Fibroblast of lung (primary cell): ENCODE measurements at places on chromosomes 4 and X. TPM values are rescaled to one million over a fixed set of nuclear protein-coding genes. Genes with fewer than 3 reads are reported as not detected.

The ANOS1 gene
- total RNA-seq: under 0.01 TPM in 2 replicates

DNA sequence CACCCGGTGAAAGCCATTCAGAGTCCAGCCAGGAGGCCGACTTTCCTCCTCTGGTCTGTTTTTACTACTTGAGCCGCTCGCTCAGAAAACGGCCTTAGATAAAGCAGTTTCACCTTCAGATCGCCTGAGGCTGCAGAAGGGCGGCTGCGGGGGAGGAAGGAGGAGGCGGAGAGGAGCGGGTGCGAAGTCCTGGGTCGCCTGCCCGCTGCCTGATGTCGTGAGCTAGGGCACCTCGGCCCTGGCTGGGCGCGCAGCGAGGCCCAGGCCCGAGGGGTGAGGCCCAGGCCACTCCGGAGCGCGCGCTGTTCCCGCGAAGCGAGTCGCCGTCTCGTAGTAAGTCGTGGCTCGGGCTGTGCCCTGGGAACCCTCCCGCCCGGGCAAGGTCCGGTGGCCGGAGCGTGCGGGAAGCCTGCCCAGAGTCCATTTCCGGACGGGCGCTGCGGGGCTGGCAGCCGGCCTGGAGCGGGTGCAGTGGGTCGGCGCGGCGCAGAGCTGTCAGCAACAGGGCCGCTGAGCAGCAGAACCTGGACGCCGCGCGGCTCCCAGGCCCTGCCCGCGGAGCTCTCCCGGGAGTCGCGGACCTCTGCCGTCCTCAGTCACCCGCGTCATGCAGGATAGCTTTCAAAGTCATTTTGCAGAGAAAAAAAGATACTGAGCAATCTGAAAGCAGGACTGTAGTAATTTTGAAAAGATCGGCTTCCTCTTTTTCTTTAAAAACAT, 18.6 kb downstream of the TRIM2 start:
- H3K4me1 ChIP-seq: peaks cover 14% of the 10 kb centered on the region
- DNase-seq: peak; percentile 53
- peak overlapping the region; percentile 95 for H3K27ac ChIP-seq

DNA sequence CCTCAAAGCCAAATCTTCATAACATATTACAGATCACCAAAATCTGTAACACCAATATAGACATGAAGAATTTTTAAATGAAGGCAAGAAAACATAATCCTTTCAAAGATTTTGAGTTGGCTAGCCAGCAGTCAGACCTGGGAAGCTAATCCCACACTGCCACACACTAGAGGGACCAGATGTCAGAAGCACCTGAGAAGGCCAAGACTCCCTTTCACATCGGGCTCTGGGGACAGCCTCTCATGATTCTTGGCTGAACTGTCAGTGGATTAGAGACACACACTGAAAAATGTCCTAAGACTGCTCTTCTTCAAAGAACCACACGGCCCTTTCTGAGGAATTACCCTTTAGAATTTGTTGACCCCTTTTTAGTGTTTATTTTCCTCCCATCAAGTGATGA, 28.2 kb upstream of the SPATA4 start:
- H3K4me3 ChIP-seq: no peak overlapping the region
- no peak overlapping the region for H3K27ac ChIP-seq
- H3K4me1 ChIP-seq: no peaks in the 10 kb centered on the region
- no peak for DNase-seq

GRCh38 chr4:74896595-74896994, 36.3 kb upstream of the PARM1 start:
- DNase-seq: no peak
- no peaks in the 10 kb centered on the region for H3K4me1 ChIP-seq
- H3K27ac ChIP-seq: no peak overlapping the region

DNA sequence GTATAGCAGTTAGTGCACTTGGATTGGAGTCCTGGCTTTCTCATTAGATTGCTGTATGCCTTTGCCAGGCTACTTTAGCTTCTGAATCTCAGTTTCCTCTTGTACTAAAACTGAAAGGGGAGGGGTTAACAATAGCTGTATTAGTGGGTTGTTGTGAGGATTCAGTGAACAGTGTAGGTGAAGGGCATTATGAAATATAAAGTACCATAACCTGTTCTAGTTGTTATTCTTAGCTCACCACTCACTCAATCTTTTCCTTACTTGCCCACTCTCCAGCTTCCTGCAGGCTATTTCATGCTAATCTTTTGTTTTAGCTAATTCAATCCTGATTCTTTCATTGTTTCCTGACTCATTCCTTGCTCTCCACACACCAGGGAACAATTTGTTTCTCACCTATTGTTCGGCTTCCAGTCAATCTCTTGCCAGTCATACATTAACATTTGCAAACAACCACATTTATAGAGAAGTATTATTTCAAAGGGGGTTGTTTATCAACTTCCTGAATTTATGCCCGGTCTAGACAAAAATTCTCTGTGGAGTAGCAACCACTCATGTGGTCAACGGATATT, 50.6 kb upstream of the EDA start:
- no peaks in the 10 kb centered on the region for H3K4me1 ChIP-seq
- no peak overlapping the region for H3K27ac ChIP-seq
- no peak overlapping the region for H3K4me3 ChIP-seq
- H3K27me3 ChIP-seq: no peaks in the 10 kb centered on the region
- no peak for DNase-seq
- H3K36me3 ChIP-seq: no peaks in the 10 kb centered on the region

DNA sequence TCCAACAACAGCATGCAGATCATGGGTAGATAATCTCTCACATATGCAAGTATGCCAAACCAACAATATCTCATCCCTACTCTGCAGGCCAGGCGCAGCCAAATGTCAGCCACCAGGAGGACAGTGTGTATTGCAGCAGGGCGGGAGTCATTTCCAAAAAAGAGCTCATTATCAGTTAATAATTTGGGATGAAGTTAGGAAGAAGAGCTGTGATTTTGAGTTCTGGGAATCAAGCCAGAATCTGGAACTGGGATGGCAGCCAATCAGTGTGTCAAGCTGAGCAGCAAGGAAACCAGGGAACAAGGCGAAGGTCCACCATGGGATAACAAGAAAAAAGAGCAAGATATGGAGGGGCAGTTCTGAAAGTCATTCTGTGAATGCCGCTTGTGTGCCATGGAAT, 88.2 kb upstream of the CAMK2D start:
- H3K27ac ChIP-seq: no peak overlapping the region
- peak; percentile 51 for DNase-seq
- no peak overlapping the region for H3K4me3 ChIP-seq

- no peaks in the 10 kb centered on the region for H3K4me1 ChIP-seq
- H3K27ac ChIP-seq: no peak overlapping the region
- H3K4me3 ChIP-seq: no peak overlapping the region
Observed at GRCh38 chr4:37604461-37604860, 81.7 kb downstream of the RELL1 start.

- H3K36me3 ChIP-seq: no peaks in the 10 kb centered on the region
Observed at GRCh38 chr4:20432088-20432487, 180.4 kb downstream of the SLIT2 start.

DNA sequence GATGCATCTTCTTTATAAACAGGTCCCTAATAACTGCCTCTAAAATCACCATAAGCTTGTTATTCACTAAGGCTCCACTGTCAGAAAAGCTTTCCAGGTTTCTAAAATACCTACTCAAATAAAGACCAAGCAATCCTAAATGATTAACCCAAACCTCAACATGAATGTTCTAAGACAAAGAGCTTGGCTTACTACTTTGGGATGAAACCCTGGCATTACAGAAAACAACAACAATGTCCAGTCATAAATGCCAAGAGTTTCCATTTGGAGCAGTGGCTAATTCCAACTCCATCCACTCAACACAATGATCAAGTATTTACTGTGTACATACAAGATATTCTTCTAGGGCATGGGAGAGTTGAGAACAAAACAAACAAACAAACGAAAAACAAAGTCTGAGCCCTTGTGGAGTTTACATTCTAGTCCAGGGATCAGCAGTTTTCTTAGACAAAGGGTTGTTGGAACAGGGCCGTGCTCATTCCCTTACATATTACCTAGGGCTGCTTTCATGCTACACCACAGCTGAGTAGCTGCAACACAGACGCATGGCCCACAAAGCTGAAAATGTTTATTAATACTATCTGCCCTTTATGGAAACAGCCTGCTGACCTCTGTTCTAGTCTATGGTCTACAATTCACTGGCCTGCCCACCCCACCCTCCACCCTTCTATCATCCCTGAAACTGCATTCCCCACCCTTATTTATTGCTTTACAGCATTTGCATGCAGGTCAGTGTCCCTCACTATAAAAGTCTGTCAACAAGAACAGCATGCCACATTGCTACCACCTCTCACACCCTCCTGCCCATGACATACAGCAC, 23.7 kb downstream of the ABCG2 start:
- DNase-seq: no peak
- peaks cover 8% of the 10 kb centered on the region for H3K4me1 ChIP-seq
- H3K27ac ChIP-seq: no peak overlapping the region
- no peaks in the 10 kb centered on the region for H3K27me3 ChIP-seq
- no peaks in the 10 kb centered on the region for H3K36me3 ChIP-seq
- no peak overlapping the region for H3K4me3 ChIP-seq

DNA sequence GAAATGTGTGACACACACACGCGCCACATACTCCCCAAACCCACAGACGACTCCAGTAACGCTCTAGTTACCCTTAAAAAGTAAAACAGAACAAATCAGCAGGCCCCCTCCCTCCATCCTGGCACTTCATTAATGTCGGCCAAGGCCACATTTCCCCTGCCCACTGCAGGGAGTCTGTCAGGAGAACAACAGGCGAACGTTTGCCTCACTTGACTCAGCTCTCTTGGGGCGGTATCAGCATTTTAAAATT, 671 bp upstream of the FHIP1A start:
- no peak for DNase-seq
- no peak overlapping the region for H3K27ac ChIP-seq
- H3K27me3 ChIP-seq: peaks cover 23% of the 10 kb centered on the region
- H3K4me1 ChIP-seq: peaks cover 2% of the 10 kb centered on the region

DNA sequence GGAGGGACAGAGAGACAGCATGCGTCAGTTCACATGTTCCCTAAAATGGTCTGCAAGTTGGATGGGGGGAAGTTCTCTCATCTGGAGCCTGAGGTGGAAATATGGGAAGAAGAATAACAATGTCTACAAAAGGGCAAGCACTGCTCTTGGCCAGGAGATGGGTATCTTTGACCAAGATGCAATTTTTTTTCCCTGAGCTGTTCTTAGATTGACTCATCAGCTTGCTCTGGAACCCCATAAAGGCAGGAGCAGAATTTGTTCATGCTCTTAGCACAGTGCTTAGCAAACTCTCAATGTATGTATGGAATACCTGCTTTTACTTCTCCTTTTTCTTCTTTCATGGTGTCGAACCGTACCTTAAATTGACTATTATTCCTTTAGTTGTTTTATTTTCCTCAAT, 90.5 kb upstream of the ZNF827 start:
- H3K4me3 ChIP-seq: no peak overlapping the region
- peak; percentile 35 for DNase-seq
- no peaks in the 10 kb centered on the region for H3K4me1 ChIP-seq

- no peak overlapping the region for H3K4me3 ChIP-seq
- H3K36me3 ChIP-seq: no peaks in the 10 kb centered on the region
- no peak overlapping the region for H3K27ac ChIP-seq
Observed at GRCh38 chr4:108536577-108536976, 83.8 kb upstream of the RPL34 start.

DNA sequence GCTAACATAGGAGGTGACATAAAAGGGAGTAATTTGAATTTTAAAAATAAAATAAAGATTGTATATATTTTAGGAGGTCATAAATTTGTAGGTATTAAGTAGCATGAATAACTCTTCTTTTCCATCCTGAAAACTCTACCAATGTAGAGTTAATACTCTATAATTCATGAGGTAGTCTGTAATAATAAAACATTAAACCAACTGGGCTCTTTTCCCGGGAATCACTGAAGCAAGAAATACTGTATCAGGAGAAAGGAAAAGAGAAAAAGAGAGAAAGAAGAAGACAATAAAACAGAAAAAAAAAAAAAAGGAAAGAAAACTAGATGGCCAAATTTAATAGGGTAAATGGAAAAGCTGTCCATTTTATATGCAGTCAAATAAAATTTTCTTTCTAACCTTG, 984.4 kb downstream of the CCSER1 start:
- no peaks in the 10 kb centered on the region for H3K27me3 ChIP-seq
- DNase-seq: no peak
- no peak overlapping the region for H3K4me3 ChIP-seq
- H3K4me1 ChIP-seq: no peaks in the 10 kb centered on the region
- no peaks in the 10 kb centered on the region for H3K36me3 ChIP-seq

DNA sequence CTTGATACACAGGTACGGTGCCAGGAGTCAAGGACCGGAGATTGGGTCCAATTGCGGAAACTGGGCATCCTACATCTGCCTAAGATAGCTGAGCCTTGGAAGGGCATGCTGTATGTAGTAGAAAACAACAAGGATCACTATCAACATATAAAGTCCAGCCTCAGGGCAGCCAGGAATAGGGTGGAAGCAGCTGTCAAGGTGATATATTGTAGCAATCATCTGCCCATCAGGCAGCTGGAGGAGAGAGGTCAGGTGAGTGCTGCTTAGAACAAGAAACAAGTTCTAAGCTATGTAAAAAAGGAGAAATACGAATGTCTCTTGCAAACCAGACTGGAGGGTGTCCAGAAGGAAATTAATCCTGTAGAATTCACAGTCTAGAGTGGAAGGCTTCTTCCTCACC, 34.8 kb downstream of the KCNE5 start:
- no peak overlapping the region for H3K4me3 ChIP-seq
- DNase-seq: no peak
- no peaks in the 10 kb centered on the region for H3K4me1 ChIP-seq
- no peaks in the 10 kb centered on the region for H3K36me3 ChIP-seq

- H3K36me3 ChIP-seq: no peaks in the 10 kb centered on the region
- peak; percentile 4 for DNase-seq
- H3K4me1 ChIP-seq: no peaks in the 10 kb centered on the region
- H3K27ac ChIP-seq: no peak overlapping the region
- no peak overlapping the region for H3K4me3 ChIP-seq
Observed at GRCh38 chrX:50978920-50979682, 68.6 kb downstream of the BMP15 start.
